ENCODE measurements at places on chromosomes 5 and 9.

- no peak for DNase-seq
These were observed 33.7 kb downstream of the UBE2R2 start for GRCh38 chr9:33850677-33851076.

- no peak for DNase-seq
These were observed 4.2 kb downstream of the CTXN3 start for GRCh38 chr5:127652952-127653611.

DNA sequence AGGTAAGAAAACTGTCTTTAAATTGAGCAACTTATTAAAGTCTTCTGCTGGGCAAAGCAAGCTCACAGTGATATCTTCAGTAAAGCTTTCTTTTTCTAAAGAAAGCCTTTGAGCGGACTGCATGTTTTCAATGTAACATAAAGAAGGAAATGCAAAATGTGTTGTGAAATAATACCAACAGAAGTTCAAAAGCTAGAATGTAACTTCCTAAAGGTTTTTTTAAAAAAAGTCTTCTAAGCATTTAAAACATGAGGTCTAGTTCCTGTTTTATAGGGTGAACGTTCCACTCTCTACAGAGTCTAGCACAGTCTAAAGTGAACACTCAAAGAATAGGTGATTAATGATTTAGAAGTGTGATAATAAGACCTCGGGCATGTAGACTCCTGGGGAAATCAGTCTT, 62.9 kb downstream of the DENND1A start:
- DNase-seq = no peak

DNA sequence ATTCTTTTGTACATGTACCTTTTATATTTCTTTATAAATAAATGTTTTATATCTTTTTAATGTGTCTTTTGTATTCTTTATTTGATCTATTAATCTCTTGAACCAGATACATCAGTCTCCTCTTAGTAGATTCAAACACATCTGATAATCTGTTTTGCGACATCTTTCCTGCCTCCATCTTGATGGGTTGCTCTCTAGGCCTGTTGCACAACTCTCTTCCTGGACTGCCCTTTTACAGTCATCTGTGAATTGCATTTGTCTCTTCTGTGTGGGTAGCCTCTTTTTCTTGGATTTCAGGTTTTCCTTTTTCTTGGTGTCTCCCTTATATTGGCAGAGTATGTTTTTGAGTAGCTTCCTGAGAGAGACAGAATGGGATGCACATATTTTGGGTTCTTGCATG, 6.2 kb downstream of the ZFYVE16 start:
- DNase-seq = no peak

DNA sequence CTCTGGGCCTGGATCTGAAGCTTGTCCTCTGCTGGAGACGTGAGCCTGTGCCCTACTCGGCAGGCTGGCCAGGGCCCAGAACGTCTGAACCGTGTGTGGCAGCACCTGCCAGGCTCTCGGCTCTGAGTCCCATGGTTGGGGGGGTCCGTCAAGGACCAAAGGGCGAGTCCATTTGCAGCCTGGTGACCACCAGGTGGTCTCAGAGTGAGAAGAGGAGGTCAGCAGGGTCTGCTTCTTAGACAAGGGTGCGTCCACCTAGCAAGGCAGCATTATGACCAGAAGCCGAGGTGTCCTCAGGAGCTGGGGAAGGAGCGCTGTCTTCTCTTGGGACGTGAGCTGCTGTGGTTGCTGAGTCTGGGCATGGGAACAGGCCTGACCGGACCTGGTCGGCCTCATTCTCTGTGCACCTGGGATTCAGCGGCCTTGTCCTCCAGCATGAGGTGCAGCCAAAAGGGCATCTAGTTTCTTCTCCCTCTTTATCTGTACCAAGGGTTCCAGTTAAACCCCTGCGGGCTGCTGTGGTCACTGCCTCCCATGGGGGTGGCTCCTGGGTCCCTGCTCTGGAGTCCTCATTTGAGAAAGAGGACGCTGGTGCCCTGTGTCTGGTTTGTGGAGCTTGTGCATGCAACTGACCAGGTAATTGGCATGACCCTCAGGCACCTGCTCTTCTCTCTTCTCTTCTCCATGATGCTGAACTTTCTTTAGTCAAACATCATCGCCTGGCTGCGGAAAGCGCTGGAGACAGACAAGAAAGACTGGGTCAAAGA, 14.4 kb downstream of the EXOC3 start:
- no peak for DNase-seq

GRCh38 chr5:146340260-146341081, 1.8 kb downstream of the POU4F3 start:
- no peak for DNase-seq

DNA sequence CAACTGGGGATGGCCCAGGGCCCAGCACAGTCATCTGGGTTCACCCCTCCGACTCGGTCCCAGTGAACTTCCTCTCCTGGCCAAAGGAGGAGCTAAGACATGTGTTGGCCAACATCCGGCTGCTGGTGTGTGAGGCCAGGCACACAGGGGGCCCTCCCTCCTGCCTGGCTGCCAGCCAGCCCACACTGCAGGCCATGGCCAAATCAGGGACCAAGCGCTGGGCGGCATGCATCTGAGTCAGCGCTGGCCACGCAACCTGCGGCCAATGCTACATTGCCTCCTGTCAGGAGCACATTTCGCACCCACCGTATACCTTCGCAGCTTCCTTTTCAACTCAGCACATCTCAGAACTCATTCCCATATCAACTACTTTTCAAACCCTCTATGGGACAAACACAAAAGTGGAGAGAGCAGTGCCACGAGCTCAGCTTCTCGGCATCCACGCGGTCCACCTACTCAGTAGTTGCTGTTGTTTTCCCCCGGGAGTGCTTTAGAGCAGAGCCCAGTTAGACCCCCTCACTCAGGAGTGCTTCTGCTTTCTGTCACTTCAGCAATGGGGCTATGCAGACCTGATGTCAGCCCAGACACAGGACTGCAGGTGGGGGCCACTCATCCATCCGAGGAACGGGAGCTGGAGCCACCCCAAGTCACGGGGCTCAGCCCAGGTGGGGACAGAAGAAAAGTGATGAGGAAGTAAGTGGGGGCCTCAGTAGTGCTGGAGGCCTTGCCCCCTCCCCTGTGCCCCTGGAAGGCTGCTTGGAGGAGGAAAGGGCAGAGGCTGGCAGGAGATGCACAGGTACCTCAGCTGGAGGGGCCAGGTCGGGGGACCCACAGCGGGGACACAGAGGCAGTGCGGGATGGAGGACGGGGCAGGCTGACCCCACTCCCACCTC, 13.9 kb downstream of the NINJ1 start:
- peak; percentile 56 for DNase-seq

DNA sequence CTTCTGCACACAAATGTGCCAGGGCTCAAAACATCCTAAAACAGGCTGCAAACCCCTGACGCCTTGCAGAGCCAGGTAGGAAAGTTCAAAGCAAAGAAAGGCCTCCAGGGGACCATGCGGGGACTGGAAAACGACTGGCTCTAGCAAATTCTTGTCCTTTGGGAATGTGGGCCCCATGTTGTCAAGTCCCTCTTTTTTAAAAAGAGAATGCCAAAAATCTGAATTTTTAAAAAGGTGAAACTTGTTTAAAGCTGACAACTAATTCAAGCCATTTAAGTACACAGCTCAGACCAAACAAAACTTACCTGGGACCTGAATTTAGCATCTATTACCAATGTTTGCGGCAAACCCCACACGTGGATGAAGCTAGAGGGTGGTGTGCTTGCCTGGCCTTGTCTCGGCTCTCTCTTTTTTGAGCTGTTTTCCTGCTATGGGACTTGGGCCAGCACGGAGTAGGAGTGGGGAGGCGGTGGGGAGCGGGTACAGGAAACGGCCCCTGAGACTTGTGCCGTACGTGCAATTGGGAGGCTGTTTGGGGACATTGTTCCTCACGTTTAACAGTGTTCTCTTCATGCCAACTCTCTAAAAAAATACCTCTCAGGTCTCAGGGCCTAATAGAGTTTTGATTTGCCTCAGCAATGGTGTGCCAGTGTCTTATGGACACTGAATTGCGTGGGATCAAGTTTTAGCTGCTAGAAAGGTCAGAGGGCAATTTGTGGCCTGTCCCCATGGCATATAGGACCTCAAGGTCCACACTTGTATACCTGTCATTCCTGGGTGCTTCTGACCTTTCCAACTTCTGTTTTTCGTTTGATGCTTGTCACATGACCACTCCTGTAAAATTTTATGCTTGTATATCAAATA, 15.1 kb upstream of the PHF19 start:
- DNase-seq = no peak

DNA sequence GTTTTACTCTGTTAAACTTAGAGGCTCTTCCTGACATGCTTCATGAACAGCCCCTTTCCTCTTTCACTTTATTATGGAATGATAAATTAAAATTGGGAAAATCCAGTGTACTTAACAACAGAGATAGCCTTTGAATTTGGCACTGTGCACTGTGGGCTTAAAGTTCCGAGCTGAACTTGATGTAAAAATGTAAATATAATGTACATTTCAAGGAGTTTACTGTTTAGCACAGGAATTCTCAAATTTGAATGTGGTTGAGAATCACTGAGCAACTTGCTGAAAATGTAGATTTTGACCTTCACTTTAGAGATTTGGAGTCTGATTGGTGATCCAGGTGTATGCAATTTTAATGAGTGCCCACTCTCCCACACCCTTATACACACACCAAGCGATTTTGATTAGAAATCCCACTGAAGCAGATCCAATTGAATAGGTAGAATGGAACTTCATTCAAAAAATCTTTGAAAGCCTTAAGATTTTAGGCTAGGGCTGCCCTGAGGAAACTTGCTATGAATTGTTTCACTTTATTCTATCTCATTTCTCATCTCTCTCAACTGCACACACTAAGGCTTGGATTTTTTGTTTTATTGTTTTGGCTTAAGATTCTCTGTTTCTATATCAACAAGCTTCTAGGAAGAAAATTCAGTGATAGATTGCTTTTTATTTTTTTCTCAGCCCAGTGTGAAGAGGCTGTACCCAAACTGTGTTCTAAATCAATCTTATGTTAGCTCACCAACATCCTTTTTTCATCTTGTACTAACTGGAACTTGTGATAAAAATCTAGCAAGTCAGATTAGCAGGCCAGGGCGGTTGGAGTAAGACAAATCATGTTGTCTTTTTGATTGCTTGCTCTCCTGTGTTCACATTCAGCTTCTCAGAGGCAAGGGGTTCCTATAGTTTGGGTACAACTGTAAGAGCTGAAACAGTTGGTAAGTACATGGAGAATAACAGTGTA, 22.9 kb downstream of the NUDT12 start:
- no peak for DNase-seq

DNA sequence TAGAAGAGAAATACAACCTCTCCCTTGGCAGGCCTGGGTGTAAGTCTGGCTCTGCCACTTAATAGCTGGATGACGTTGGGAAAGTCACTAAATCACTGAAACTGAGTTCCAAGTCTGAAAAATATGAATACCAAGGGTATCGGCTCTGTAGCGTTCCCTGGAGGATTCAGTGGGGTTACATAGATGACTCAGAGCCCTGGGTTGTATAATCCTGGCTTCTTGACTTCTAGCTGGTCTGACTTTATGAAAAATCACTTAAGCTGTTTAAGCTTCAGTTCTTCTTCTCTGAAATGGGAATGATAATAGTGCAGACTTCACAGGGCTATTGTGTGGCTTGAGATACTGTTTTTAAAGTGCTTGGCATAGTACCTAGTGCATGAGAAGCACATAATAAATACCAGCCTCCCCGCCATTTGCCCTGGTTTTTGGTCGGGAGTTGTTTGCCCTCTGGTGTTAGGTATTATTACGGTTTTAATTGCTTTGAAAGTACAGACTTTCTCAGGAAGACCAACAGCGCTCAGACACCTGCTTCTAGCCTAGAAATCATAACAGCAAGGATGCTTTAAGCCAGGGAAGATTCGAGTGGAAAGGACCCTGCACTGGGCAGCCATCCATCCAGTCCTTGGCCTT, 43.0 kb downstream of the CYFIP2 start:
- DNase-seq = no peak
